ENCODE measurements at places on chromosomes 1 and 21. TPM values are rescaled to one million over a fixed set of nuclear protein-coding genes. Genes with fewer than 3 reads are reported as not detected.

CACHD1 gene
- total RNA-seq = 5.6 TPM

HSPB7 gene
- 1.9 TPM for total RNA-seq

GRCh38 chr1:183027031-183027430, 3.8 kb downstream of the LAMC1 start:
- peaks cover 14% of the 10 kb centered on the region for H3K4me1 ChIP-seq
- H3K4me3 ChIP-seq = no peak overlapping the region
- H3K27ac ChIP-seq = no peak overlapping the region
- no peak for DNase-seq
- no peaks in the 10 kb centered on the region for H3K36me3 ChIP-seq

GRCh38 chr1:5765483-5765882, 226.7 kb downstream of the NPHP4 start:
- H3K4me3 ChIP-seq = no peak overlapping the region
- H3K27me3 ChIP-seq = no peaks in the 10 kb centered on the region
- no peak for DNase-seq

OR10Z1 gene
- total RNA-seq = not detected

LHX8 gene
- not detected for total RNA-seq

C8B gene
- 0.22 TPM for total RNA-seq

CYP4B1 gene
- 1.4 TPM for total RNA-seq

GRCh38 chr21:24045373-24045772, 1561.9 kb downstream of the MRPL39 start:
- H3K36me3 ChIP-seq = no peaks in the 10 kb centered on the region
- no peak overlapping the region for H3K4me3 ChIP-seq
- no peaks in the 10 kb centered on the region for H3K4me1 ChIP-seq
- no peaks in the 10 kb centered on the region for H3K27me3 ChIP-seq

GRCh38 chr1:225483818-225484656, 56.2 kb upstream of the LBR start:
- H3K27me3 ChIP-seq = no peaks in the 10 kb centered on the region
- no peaks in the 10 kb centered on the region for H3K36me3 ChIP-seq

VWA5B1 gene
- 0.39 TPM for total RNA-seq

PCSK9 gene
- total RNA-seq = 1.9 TPM

DNA sequence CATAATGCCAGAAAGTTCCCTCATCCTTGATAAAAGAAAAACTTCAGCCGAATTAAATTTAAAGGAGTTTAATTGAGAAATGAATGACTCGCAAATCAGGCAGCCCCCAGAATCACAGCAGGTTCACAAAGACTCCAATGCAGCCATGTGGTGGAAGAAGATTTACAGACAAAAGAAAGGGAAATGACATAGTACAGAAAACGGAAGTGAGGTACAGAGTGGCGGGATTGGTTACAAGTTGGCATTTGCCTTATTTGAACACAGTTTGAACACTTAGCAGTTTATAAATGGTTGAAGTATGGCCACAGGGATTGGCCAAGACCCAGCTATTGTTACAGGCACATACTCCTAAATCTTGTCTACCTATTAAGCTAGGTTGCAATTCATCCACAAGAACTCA, 46.6 kb downstream of the HIVEP3 start:
- H3K4me1 ChIP-seq = no peaks in the 10 kb centered on the region
- no peak overlapping the region for H3K4me3 ChIP-seq
- H3K36me3 ChIP-seq = no peaks in the 10 kb centered on the region
- no peak overlapping the region for H3K27ac ChIP-seq

CREG1 gene
- total RNA-seq = 40.6 TPM

GRCh38 chr1:8297245-8297644, 20.7 kb upstream of the SLC45A1 start:
- H3K4me1 ChIP-seq = no peaks in the 10 kb centered on the region
- DNase-seq = no peak
- H3K4me3 ChIP-seq = no peak overlapping the region
- H3K36me3 ChIP-seq = no peaks in the 10 kb centered on the region
- H3K27me3 ChIP-seq = no peaks in the 10 kb centered on the region
- H3K27ac ChIP-seq = no peak overlapping the region

DNA sequence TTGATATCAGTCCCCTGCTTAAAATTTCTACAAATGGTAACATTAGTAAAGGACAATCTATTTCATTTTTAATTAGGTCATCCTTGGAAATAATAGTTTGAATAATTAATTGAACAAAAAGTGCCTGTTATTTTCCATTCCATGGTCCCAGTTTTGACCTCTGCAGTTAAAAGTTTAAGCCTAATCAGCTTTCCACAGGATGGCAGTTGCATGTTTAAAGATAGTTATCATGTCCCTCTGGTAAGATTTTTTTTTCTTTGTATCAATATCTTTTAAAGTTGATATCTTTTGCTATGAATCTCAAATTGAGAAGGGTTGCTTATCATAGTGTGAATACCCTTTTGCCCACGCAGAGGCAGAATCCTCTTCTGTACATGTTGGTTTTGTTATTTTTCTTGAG, 90.4 kb downstream of the HS2ST1 start:
- no peak overlapping the region for H3K27ac ChIP-seq
- no peaks in the 10 kb centered on the region for H3K4me1 ChIP-seq
- no peak for DNase-seq
- no peak overlapping the region for H3K4me3 ChIP-seq

- no peak overlapping the region for H3K27ac ChIP-seq
- no peak for DNase-seq
- H3K36me3 ChIP-seq = no peaks in the 10 kb centered on the region
- H3K4me3 ChIP-seq = no peak overlapping the region
- no peaks in the 10 kb centered on the region for H3K27me3 ChIP-seq
Observed at GRCh38 chr1:34778381-34778780, 2.6 kb upstream of the GJB3 start.

- no peaks in the 10 kb centered on the region for H3K36me3 ChIP-seq
- no peaks in the 10 kb centered on the region for H3K4me1 ChIP-seq
- no peak for DNase-seq
- peaks cover 6% of the 10 kb centered on the region for H3K27me3 ChIP-seq
- no peak overlapping the region for H3K4me3 ChIP-seq
Observed at GRCh38 chr21:24514081-24514733, 1093.1 kb downstream of the MRPL39 start.

GRCh38 chr1:221923929-221924598, 182.2 kb upstream of the DUSP10 start:
- peaks cover 6% of the 10 kb centered on the region for H3K27me3 ChIP-seq
- DNase-seq = no peak
- H3K4me3 ChIP-seq = no peak overlapping the region

TSACC gene
- total RNA-seq = not detected

GRCh38 chr1:58155418-58156123, 391.0 kb downstream of the OMA1 start:
- H3K27ac ChIP-seq = no peak overlapping the region
- H3K4me1 ChIP-seq = no peaks in the 10 kb centered on the region
- no peaks in the 10 kb centered on the region for H3K36me3 ChIP-seq
- no peaks in the 10 kb centered on the region for H3K27me3 ChIP-seq
- no peak overlapping the region for H3K4me3 ChIP-seq
- DNase-seq = no peak

DNA sequence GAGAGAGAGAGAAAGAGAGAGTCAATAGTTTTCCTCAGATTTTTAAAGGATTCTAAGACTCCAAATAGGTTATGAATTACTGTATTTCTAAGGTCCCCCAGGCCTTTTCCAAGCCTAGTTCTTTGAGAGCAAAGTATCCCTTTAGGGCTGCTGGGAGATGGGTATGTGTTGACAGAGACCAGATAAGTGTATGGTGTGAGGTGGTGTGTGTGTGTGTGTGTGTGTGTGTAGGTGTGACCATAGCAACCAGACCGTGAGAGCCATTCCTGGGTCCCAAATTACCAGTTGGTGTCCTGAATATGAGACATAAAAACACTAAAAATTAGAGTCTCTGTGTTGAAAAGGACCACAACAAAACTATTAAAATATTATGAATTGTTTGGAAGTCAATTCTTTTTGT, 41.7 kb upstream of the DNAJC6 start:
- no peaks in the 10 kb centered on the region for H3K27me3 ChIP-seq
- H3K4me1 ChIP-seq = no peaks in the 10 kb centered on the region
- H3K4me3 ChIP-seq = no peak overlapping the region
- DNase-seq = no peak

SYT6 gene
- total RNA-seq = 3.9 TPM

DNA sequence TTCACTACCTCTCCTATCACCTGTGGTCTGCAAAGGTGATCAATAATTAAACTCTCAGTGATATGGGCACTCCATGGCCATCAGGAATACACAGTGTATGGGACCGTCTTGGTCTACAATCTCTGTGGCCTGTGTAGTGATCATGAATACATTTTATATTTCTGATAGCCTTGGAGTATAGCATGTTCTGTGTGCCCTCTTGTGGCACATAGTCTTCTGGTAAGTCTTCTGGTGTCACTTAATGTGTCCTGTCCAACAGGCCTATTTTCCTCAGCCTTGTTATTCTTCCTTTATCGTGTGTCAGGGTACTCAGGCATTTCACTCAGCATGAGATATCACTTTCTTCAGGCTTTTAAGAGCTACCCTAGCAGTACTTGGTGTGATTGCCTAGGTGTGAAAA, 393.6 kb downstream of the AGBL4 start:
- no peaks in the 10 kb centered on the region for H3K36me3 ChIP-seq
- no peaks in the 10 kb centered on the region for H3K27me3 ChIP-seq
- no peak overlapping the region for H3K4me3 ChIP-seq
- DNase-seq = no peak

DNA sequence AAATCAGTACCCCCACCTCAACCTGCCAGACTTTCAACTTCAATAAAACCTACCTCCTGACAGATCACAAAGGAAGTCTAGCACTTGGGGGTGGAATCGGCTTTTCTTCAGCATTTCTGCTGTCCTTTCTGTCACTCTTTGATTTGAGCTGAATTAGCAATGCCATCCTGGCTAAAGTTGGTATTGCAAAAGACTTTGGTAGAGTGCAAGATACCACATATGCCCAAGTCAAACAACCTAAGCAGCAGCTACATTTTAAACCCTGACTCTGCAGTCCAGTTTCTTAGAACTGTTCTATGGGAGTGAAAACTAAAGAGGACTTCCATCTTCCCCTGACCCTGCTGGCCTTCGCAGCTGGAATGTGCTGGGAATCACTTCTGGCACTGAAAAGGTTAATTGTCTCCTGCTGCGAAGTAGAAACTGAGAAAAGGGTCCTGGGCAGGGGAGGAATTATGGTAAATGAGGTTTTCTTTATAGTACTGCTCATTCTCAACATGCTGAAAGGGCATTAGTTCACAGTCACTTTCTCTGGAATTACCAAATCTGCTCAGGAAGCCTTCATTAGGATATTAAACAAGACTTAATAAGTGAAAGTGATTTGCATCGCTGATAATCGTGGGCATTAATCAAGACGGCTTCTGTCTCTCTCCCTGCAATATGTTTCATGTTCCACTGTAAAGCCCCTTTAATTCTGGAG, 126.2 kb upstream of the SMYD2 start:
- no peaks in the 10 kb centered on the region for H3K4me1 ChIP-seq
- no peak overlapping the region for H3K4me3 ChIP-seq
- no peaks in the 10 kb centered on the region for H3K27me3 ChIP-seq
- no peaks in the 10 kb centered on the region for H3K36me3 ChIP-seq
- no peak for DNase-seq

DNA sequence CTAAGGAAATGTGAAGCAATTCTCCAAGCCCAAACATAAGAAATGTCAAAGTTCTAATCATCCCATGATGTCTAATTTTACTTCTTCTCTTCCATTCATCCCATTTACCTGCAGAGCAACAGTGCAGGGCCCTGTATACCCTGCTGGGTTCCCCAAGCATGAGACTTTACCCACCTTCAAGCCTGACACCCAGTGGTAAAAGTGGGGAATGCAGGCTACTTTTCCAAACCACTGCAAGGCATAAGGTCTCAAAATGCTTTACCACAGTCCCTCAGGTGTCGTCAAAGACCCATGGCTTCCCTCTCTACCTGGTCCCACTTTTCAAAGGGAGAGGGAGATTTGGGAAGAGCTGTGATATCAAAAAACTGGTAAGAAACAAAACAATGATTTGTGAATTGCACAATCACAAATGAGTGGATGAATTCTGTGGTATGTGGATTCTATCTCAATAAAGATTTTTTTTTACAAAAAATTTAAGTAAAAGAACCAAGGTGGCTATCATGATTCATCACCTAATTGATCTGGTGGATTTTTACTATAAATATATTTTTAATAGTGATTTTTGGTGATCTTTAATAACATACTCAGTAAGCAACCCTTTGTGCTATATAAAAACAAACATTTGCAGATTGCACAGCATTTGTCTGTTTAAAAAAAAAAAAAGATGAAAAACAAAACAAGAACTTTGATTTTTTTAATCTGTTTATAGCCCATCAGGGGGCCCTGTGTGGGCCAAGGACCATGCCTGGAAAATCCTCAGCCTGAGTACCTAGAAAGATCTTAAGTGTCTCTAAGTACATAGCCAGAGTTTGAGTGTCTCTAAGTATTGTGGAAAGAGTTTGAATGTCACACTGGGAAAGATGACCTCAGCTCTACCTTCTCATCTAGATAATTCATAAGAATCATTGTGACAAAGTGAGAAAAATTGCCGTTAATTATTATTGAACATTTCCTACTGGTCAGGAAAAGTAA, 73.1 kb upstream of the GJB5 start:
- no peak overlapping the region for H3K27ac ChIP-seq
- no peaks in the 10 kb centered on the region for H3K4me1 ChIP-seq
- H3K4me3 ChIP-seq = no peak overlapping the region
- H3K36me3 ChIP-seq = no peaks in the 10 kb centered on the region

PGBD5 gene
- 6.2 TPM for total RNA-seq

GRCh38 chr1:67732750-67733151, 47.8 kb downstream of the GADD45A start:
- no peaks in the 10 kb centered on the region for H3K36me3 ChIP-seq
- no peak overlapping the region for H3K4me3 ChIP-seq
- peaks cover 3% of the 10 kb centered on the region for H3K4me1 ChIP-seq

DNA sequence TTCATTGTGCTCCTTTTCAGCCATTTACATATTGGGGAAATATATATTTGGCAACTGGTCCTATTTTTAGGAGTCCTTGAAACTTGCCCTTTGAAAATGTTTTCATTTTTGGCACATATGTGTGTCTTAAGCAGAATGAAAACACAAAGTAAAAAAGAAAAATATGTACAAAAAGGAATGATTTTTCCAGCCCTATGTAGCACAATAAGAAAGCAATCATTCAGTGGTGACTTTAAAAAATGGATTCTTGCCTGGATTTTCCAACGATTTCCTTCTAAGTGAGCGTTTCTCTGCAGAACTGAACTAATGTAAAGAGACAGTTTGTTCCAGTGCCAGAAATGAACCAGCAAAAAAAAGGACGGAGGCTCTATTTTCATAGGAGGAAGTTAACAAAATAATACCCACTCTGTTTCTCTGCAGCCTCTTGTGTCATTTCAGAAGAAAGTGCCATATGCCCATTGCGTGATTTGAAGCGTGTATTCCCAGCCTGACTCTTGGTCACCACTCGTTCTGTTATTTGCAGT, 340.1 kb downstream of the SETD4 start:
- no peaks in the 10 kb centered on the region for H3K36me3 ChIP-seq
- peak overlapping the region; percentile 37 for H3K4me3 ChIP-seq
- no peaks in the 10 kb centered on the region for H3K27me3 ChIP-seq
- DNase-seq = no peak

GRCh38 chr21:18368205-18368604, 35.4 kb downstream of the TMPRSS15 start:
- H3K4me3 ChIP-seq = no peak overlapping the region
- H3K4me1 ChIP-seq = no peaks in the 10 kb centered on the region
- H3K27ac ChIP-seq = no peak overlapping the region
- no peaks in the 10 kb centered on the region for H3K27me3 ChIP-seq

RSPO1 gene
- 0.09 TPM for total RNA-seq
